GM23248 (cell line): ENCODE measurements at places on chromosomes 5 and 9. TPM values are rescaled to one million over a fixed set of nuclear protein-coding genes. Genes with fewer than 3 reads are reported as not detected.

The SLC9A3 gene
- total RNA-seq, result 1.7 and 2.8 TPM in 2 replicates

The SMC5 gene
- total RNA-seq, result 12.5 and 16.4 TPM in 2 replicates

The CRAT gene
- 51.5 and 55.4 TPM in 2 replicates for total RNA-seq

GRCh38 chr9:1505489-1505888 is 455.3 kb downstream of the DMRT2 start:
- no peak overlapping the region for H3K4me3 ChIP-seq
- no peak for DNase-seq
- no peaks in the 10 kb centered on the region for H3K36me3 ChIP-seq
- H3K27me3 ChIP-seq, result no peaks in the 10 kb centered on the region

DNA sequence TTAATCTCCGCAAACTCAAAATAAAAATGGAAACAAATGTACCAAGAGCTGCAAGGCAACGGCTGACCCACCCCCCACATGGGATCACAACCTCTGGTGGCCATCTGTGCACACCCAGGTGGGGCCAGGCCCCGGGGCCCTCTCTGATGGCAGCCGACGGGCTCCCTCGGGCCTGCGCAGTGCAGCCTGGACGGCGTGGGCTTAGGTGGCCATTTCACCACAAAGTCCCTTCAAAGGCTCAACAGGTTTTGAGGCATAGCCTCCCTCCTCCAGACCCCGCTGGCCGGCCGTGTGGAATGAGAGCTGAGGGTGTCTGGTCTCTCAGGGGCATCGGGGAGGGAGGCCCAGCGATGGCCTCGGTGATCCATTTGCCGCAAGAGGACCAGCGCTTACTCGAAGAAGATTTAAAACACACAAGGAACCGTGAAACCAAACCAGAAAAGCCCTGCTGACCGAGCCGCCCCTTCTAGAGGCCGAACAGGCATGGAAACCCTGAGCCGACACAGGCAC is 42.7 kb upstream of the CEP72 start:
- no peak overlapping the region for H3K27ac ChIP-seq
- no peak overlapping the region for H3K4me3 ChIP-seq
- DNase-seq, result no peak
- H3K36me3 ChIP-seq, result no peaks in the 10 kb centered on the region

The FANCC gene
- 1.5 and 5.0 TPM in 2 replicates for total RNA-seq

GRCh38 chr9:125337236-125337635 is 75.6 kb downstream of the GAPVD1 start:
- no peaks in the 10 kb centered on the region for H3K4me1 ChIP-seq
- H3K4me3 ChIP-seq, result no peak overlapping the region

- H3K4me3 ChIP-seq, result no peak overlapping the region
These were observed 118.3 kb downstream of the SLC1A3 start for GRCh38 chr5:36724467-36725332.

The STC2 gene
- 281 and 330 TPM in 2 replicates for total RNA-seq
